ENCODE measurements at places on chromosomes 2 and 18. TPM values are rescaled to one million over a fixed set of nuclear protein-coding genes. Genes with fewer than 3 reads are reported as not detected.

GRCh38 chr18:64693766-64694165 is 544.9 kb upstream of the LINC00305 start:
- no peaks in the 10 kb centered on the region for H3K36me3 ChIP-seq
- H3K4me1 ChIP-seq, result no peaks in the 10 kb centered on the region
- no peak overlapping the region for H3K4me3 ChIP-seq

GRCh38 chr2:39730685-39731302 is 48.3 kb downstream of the THUMPD2 start:
- no peak overlapping the region for H3K27ac ChIP-seq
- peak; percentile 60 for DNase-seq
- H3K4me1 ChIP-seq, result peaks cover 14% of the 10 kb centered on the region

GRCh38 chr18:251572-251971 is 16.3 kb downstream of the THOC1 start:
- H3K27me3 ChIP-seq, result no peaks in the 10 kb centered on the region
- no peaks in the 10 kb centered on the region for H3K4me1 ChIP-seq
- H3K36me3 ChIP-seq, result peaks cover 73% of the 10 kb centered on the region
- DNase-seq, result no peak
- H3K27ac ChIP-seq, result no peak overlapping the region

GRCh38 chr2:202184557-202184956 is 53.8 kb downstream of the SUMO1 start:
- H3K27me3 ChIP-seq, result no peaks in the 10 kb centered on the region
- H3K4me1 ChIP-seq, result peaks cover 42% of the 10 kb centered on the region
- H3K27ac ChIP-seq, result no peak overlapping the region
- H3K36me3 ChIP-seq, result no peaks in the 10 kb centered on the region
- no peak overlapping the region for H3K4me3 ChIP-seq
- DNase-seq, result no peak

GRCh38 chr18:59140302-59140885 is 710 bp downstream of the SEC11C start:
- peak overlapping the region; percentile 98 for H3K4me3 ChIP-seq
- H3K27ac ChIP-seq, result peak overlapping the region; percentile 83
- peaks cover 39% of the 10 kb centered on the region for H3K4me1 ChIP-seq
- DNase-seq, result peak; percentile 32
- no peaks in the 10 kb centered on the region for H3K27me3 ChIP-seq
- H3K36me3 ChIP-seq, result no peaks in the 10 kb centered on the region

GRCh38 chr2:173741759-173742158 is 223.4 kb downstream of the SP3 start:
- H3K27me3 ChIP-seq, result no peaks in the 10 kb centered on the region
- no peaks in the 10 kb centered on the region for H3K4me1 ChIP-seq
- no peak overlapping the region for H3K27ac ChIP-seq
- no peak overlapping the region for H3K4me3 ChIP-seq
- no peak for DNase-seq
- no peaks in the 10 kb centered on the region for H3K36me3 ChIP-seq

- H3K27ac ChIP-seq, result peak overlapping the region; percentile 84
- H3K36me3 ChIP-seq, result no peaks in the 10 kb centered on the region
- no peaks in the 10 kb centered on the region for H3K27me3 ChIP-seq
- peaks cover 56% of the 10 kb centered on the region for H3K4me1 ChIP-seq
- peak overlapping the region; percentile 67 for H3K4me3 ChIP-seq
Measured at GRCh38 chr2:190335225-190335559, 8.2 kb upstream of the INPP1 start.

GRCh38 chr2:237041231-237041630 is 44.5 kb upstream of the COPS8 start:
- H3K4me3 ChIP-seq, result no peak overlapping the region
- no peaks in the 10 kb centered on the region for H3K36me3 ChIP-seq
- H3K4me1 ChIP-seq, result no peaks in the 10 kb centered on the region

Gene GMCL1
- total RNA-seq, result 18.7 TPM

Gene CRYGD
- not detected for total RNA-seq

Gene TACR1
- not detected for total RNA-seq

Gene DYNC1I2
- total RNA-seq, result 84.0 TPM

Gene MRO
- not detected for total RNA-seq

Gene HMSD
- total RNA-seq, result not detected
